ENCODE measurements at places on chromosomes 7 and 10. TPM values are rescaled to one million over a fixed set of nuclear protein-coding genes. Genes with fewer than 3 reads are reported as not detected.

DNA sequence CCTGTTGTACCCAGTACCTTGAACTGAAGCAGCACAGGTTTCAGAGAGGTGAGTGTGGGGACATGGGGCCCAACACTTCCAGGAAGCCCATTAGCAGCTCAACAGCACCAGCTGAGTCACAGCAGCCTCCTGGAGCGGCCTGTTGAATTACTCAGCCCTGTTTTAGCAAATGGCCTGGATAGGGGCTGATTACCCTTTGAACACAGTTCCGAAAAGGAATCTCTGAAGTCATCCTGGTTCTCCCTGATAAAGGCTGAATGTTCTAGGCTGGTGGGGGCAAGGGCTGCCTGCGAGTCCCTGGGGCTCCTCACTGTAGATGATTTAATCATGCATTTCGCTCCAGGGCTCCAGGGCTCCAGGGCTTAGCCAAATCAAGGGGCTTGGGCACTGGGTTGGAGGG, 287.5 kb downstream of the GRID1 start:
- DNase-seq: peak; percentile 38
- H3K27ac ChIP-seq: no peak overlapping the region
- no peak overlapping the region for H3K4me3 ChIP-seq
- H3K4me1 ChIP-seq: no peaks in the 10 kb centered on the region
- no peaks in the 10 kb centered on the region for H3K27me3 ChIP-seq
- H3K36me3 ChIP-seq: no peaks in the 10 kb centered on the region

Gene IFIT1
- 19.7 TPM for total RNA-seq

Gene SFMBT2
- total RNA-seq: under 0.01 TPM

- no peaks in the 10 kb centered on the region for H3K27me3 ChIP-seq
- no peak overlapping the region for H3K27ac ChIP-seq
- H3K36me3 ChIP-seq: no peaks in the 10 kb centered on the region
- H3K4me3 ChIP-seq: no peak overlapping the region
- no peaks in the 10 kb centered on the region for H3K4me1 ChIP-seq
Measured at GRCh38 chr7:68063171-68063570, 1066.5 kb downstream of the TYW1 start.

Gene INHBA
- total RNA-seq: 97.8 TPM

DNA sequence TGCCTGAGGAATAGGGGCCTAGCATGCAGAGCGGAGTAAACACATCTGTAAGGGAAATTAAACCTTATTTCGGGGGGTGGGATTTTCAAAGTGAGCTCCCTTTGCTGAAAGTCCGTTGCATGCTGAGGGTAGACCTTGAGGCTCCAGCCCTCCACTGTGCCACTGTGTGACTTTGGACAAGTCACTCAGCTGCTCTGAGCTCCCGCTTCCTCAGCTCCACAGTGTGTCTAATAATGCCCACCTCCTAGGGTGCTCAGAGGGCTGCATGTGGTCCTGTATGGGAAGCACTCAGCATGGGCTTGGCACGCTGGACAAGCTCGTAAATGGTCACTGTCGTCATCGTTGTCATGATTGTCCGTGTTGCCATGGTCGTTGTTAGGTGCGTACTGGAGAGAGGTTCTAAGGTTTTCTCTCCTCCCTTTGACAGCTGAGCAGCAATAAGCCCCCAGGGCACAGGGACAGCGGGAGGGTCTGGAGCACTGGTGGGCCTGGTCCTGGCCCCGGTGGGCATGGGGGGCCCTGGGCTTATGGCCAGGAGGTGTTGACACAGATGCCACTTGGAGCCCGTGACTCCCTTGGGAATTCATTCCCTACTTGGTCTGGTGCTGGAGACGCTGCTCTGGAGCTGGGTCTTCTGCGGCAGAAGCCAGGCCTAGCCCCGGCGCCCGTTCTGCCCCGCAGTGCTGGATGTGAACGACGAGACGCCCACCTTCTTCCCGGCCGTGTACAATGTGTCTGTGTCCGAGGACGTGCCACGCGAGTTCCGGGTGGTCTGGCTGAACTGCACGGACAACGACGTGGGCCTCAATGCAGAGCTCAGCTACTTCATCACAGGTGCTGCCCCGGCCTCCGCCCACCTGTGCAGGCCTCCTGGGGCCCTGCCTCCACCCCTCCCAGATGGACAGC, 13.1 kb downstream of the C10orf105 start:
- no peaks in the 10 kb centered on the region for H3K4me1 ChIP-seq
- H3K27ac ChIP-seq: no peak overlapping the region
- H3K27me3 ChIP-seq: peaks cover 5% of the 10 kb centered on the region
- H3K36me3 ChIP-seq: no peaks in the 10 kb centered on the region

Gene NUDT1
- 18.5 TPM for total RNA-seq

GRCh38 chr10:32055478-32056135, 618 bp downstream of the KIF5B start:
- H3K4me1 ChIP-seq: peaks cover 23% of the 10 kb centered on the region
- H3K27me3 ChIP-seq: no peaks in the 10 kb centered on the region
- H3K4me3 ChIP-seq: peak overlapping the region; percentile 95
- peak; percentile 77 for DNase-seq
- peak overlapping the region; percentile 70 for H3K27ac ChIP-seq

DNA sequence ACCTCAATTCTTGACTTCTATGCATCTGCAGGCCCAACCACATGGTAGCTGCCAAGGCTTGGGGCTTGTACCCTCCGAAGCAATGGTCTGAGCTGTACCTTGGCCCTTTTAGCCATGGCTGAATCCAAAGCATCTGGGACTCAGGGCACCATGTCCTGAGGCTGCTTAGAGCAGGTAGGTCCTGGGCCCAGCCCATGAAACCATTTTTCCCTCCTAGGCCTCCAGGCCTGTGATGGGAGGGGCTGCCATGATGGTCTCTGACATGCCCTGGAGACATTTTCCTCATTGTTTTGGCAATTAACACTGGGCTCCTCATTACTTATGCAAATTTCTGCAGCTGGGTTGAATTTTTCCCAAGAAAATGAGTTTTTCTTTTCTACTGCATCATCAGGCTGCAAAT, 417.8 kb upstream of the LRRN3 start:
- no peak overlapping the region for H3K4me3 ChIP-seq
- no peaks in the 10 kb centered on the region for H3K27me3 ChIP-seq
- no peaks in the 10 kb centered on the region for H3K4me1 ChIP-seq
- H3K27ac ChIP-seq: no peak overlapping the region
- no peaks in the 10 kb centered on the region for H3K36me3 ChIP-seq
- no peak for DNase-seq

GRCh38 chr10:15472431-15473395, 101.6 kb upstream of the FAM171A1 start:
- peaks cover 25% of the 10 kb centered on the region for H3K4me1 ChIP-seq
- peak; percentile 50 for DNase-seq
- H3K36me3 ChIP-seq: no peaks in the 10 kb centered on the region
- peak overlapping the region; percentile 49 for H3K4me3 ChIP-seq

DNA sequence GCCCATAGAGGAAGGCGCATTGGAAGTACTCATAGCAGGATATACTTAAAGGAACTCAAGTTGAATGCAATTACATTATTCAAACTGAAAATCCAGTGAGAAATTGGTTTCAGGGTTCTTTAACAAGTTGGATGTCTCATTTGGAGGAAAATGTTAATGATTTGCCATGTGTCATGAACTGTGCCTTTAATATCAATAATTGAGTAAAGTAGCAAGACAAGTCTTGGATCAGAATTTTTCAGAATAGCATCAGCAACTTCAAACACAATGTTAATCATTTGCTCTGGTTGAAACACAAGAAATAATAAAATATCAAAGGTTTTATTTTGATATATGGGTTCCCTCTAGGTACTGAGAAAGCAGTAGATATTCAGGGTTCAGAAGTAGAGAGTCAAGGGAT, 24.5 kb upstream of the POU6F2 start:
- H3K27me3 ChIP-seq: no peaks in the 10 kb centered on the region
- H3K4me3 ChIP-seq: no peak overlapping the region
- no peaks in the 10 kb centered on the region for H3K4me1 ChIP-seq

DNA sequence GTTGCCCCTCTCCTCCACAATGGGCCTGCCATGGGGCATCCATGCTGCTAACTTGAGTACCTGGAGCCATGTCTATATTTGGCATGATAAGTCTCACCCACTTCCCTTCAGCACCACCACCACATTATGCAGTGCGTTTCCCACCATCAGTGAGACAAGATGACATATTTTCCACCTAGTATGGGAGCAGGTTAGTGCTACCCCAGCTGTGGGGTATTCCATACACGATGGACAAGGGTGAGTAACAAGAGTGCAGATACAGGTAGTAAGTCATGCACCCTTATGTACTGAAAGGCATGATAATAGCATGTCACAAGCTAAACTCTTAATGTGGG, 21.2 kb upstream of the OR2AE1 start:
- H3K27ac ChIP-seq: no peak overlapping the region
- no peaks in the 10 kb centered on the region for H3K4me1 ChIP-seq
- H3K36me3 ChIP-seq: peaks cover 31% of the 10 kb centered on the region
- no peak overlapping the region for H3K4me3 ChIP-seq
- no peaks in the 10 kb centered on the region for H3K27me3 ChIP-seq
- DNase-seq: no peak

GRCh38 chr7:19991936-19992335, 218.5 kb upstream of the TMEM196 start:
- H3K36me3 ChIP-seq: no peaks in the 10 kb centered on the region
- no peak overlapping the region for H3K27ac ChIP-seq
- DNase-seq: no peak
- H3K27me3 ChIP-seq: no peaks in the 10 kb centered on the region

DNA sequence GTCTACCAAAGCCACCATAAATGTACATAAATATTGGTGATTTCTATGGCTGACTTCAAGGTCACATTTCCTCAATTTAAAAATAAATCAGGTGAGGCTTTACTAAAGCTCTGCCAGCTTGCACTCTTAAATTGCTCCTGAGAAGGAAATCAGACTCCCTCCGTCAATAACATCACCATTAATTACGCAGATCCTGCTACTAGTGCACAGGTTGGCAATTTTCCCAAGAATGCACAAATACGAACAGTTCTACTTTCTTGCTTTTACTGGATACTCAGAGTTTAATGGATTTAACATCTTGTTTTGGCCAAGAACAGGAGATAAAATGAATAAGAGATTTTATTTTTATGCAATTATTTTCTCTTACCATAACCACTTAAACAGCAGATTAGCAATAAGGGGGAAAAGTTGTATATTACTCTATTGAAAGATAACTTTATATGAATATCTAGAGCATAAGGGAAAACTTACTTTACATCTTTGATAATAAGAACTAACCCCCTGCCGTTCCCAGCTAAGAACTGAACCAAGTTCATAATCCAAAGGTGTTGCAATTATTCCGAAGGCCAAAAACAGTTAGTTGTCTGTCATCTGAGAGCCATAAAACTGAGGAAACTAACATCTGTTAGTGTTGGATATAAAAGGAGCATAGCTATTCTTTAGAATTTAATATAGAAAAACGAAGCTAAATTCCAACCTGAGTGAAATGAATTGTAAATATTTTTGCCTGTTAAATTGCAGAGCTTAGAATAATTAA, 140.5 kb downstream of the TWIST1 start:
- peak; percentile 80 for DNase-seq
- H3K4me3 ChIP-seq: no peak overlapping the region
- H3K36me3 ChIP-seq: no peaks in the 10 kb centered on the region

GRCh38 chr7:129225931-129226572, 1.2 kb downstream of the AHCYL2 start:
- H3K36me3 ChIP-seq: no peaks in the 10 kb centered on the region
- peaks cover 11% of the 10 kb centered on the region for H3K4me1 ChIP-seq
- peak overlapping the region; percentile 82 for H3K4me3 ChIP-seq
- peak; percentile 84 for DNase-seq
- H3K27ac ChIP-seq: no peak overlapping the region

DNA sequence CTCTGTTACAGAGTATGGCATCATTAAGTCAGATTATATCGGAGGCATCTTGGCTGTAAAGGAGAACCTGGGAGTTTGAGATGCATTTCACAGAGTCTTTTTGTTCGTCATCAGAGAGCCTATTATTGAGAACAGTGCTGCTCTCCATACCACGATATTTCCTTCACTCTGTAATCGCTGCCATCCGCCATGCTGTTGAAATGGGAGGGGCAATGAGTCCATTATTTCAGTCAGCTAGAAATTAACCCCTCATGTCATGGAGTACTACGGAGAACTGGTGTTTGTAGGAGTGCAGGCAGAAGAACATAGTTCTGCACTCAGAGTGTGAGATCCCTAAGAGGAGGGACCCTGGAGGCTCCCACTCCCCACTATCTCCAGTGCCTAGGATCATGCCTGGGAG, 59.2 kb downstream of the SLC16A12 start:
- H3K27me3 ChIP-seq: no peaks in the 10 kb centered on the region
- DNase-seq: no peak
- H3K36me3 ChIP-seq: no peaks in the 10 kb centered on the region
- no peak overlapping the region for H3K4me3 ChIP-seq
- peaks cover 30% of the 10 kb centered on the region for H3K4me1 ChIP-seq
- no peak overlapping the region for H3K27ac ChIP-seq

DNA sequence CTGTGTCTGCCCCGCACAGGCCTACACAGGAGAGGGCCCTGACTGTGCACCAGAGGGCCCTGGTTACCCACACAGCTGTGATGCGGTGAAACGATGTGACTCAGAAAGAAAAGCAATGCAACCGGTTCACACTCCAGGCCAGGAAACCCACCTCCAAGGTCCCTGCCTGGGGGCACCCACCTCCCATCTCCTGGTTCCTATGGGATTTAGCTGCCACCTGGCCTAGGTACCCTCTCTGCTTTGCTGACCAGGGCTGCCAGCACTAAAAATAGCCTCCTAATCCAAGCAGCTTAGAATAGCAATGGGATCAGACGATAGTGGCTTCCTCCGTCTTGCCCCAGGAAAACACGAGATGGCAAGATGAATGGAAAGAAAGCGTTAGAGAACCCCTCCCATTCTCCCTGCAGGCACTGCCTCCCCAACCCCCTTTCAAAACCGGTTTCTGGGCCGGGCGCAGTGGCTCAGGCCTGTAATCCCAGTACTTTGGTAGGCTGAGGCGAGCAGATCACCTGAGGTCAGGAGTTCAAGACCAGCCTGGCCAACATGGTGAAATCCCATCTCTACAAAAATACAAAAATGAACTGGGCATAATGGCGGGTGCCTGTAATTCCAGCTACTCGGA, 12.4 kb downstream of the RBP3 start:
- DNase-seq: peak; percentile 5
- H3K27ac ChIP-seq: no peak overlapping the region
- no peaks in the 10 kb centered on the region for H3K4me1 ChIP-seq
- H3K27me3 ChIP-seq: peaks cover 2% of the 10 kb centered on the region
- H3K36me3 ChIP-seq: no peaks in the 10 kb centered on the region
- no peak overlapping the region for H3K4me3 ChIP-seq

DNA sequence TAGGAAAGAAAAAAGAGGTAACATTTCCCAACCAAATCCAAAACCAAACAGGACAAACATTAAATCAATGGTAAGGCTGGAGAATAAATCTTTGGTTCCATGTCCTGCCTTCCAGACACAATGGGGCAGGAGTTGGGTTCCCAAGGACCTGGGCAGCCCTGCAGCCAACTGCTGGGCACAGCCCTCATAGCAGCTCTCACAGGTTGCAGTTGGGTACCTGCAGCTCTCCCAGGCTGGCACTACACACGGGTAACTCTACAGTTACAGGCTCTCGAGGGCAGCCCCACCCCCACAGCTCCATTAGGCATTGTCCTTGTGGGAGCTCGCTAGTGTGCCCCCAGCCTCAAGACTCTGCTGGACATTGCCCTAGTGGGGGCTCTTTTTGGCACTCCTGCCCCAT, 7.5 kb downstream of the GRB10 start:
- no peak overlapping the region for H3K4me3 ChIP-seq
- H3K4me1 ChIP-seq: no peaks in the 10 kb centered on the region
- DNase-seq: no peak
- H3K36me3 ChIP-seq: no peaks in the 10 kb centered on the region
- no peak overlapping the region for H3K27ac ChIP-seq

- H3K36me3 ChIP-seq: no peaks in the 10 kb centered on the region
- no peak for DNase-seq
- H3K27me3 ChIP-seq: no peaks in the 10 kb centered on the region
- peaks cover 18% of the 10 kb centered on the region for H3K4me1 ChIP-seq
- H3K4me3 ChIP-seq: no peak overlapping the region
- peak overlapping the region; percentile 44 for H3K27ac ChIP-seq
Measured at GRCh38 chr10:72729528-72729927, 37.6 kb downstream of the MCU start.
